ENCODE measurements at places on chromosomes 12 and 14.

- no peak for DNase-seq
Measured at GRCh38 chr12:132834181-132834711, 5.6 kb upstream of the GOLGA3 start.

DNA sequence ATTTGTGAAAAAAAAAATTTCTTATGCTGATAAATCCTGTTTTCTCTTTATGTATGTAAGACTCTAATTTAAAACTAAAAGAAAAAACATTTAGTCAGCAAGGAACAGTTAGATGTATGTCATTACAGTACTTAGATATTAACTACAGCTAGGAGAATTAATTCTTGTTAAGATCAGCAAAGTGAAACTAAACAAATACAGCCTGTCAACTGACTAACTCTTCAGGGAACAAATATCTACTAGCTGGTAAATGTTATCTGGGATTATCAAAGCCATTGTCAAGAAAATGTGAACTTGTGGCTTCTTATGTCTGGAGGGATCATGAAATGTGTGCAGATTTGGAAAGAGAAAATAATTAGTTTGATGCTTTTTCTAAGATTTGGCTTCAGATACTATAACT is 27.5 kb downstream of the MGAT4C start:
- DNase-seq, result no peak

DNA sequence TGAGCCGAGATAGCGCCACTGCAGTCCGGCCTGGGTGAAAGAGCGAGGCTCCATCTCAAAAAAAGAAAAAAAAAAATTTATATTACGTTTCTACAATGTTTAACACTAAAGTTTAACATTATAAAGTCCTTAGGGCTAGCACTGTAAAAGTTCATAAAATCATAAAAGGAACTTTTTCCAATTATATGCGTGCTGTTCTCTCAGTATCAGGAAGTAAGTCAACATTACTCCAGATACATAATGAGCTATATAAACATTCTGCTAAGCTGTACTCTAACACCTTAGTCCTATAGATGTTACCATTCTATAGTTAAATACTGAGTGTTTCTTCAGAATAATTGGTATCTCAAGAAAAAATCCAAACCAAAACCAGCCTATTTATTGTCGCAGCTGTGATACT is 32.6 kb downstream of the SLC41A2 start:
- no peak for DNase-seq

GRCh38 chr14:72836085-72836484 is 57.8 kb downstream of the DPF3 start:
- no peak for DNase-seq

DNA sequence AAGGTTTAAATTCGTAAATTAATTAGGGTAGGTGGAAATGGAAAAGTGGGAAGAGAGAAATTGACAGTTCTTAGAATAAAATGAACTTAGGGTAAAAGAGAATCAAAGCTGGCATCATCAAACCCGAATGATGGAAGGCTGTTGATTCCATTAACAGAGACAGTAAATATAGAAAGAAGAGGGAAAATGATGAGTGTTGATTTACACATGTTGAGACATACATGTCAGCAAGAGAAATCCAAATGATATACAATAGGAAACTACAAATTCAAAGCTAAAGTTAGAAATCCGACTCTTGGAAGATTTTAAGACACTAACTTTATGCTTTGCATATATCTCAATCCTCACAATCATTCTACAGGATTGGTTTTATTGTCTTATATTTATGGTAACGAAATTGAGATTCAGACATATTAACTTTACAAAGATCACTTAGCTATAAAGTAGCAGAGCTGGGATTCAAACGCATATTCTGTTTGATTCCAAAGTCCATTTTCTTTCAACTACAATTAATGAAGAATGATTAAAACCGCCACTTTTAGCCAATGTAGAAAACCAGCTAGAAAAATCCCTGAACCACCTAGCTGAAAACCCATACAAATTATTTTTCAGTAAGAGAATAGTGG is 30.2 kb downstream of the LIMA1 start:
- no peak for DNase-seq

DNA sequence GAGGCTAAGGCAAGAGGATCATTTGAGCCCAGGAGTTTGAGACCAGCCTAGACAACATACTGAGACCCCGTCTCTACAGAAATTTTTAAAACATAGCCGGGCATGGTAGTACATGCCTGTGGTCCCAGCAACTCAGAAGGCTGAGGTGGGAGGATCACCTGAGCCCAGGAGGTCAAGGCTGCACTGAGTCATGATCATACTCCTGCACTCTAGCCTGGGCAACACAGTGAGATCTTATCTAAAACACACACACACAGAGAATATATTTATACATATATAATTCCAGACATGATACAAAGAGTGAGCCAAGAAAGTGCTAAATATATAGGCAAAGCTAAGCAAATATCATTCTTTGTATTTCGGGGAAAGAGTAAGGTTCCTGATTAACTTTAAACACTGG is 9.4 kb downstream of the ZFC3H1 start:
- DNase-seq, result no peak

DNA sequence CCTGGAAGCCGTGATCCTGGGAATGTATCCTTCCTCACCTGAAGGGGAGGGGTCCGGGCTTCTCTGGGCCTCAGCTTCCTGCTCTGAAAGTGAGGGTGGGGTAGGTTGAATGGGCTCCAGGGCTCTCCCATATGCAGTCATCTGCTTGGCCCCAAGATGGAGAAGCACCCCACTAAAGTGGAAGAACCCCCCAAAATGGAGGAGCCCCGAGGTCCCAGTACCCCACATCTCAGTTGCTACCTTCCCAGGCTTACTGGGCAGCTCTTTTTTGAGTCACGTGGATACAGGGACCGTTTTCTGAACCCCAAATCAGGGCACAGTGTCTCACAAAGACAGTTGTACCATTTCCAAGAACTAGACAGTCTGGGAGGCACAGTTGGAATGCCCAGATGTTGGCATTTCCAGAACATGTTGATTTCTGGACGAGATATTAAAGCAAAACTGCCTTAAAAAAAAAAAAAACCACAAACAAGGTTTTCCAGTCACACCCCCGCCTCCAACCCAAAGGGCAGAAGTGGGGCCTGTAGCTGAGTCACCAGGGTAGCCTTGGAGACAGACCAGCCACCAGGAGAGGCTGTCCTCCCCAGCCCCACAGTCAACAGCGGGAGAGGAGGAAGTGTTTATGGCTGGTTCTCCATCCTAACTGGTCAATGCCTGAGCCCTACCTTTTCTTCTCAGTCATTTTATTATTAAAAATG is 12.1 kb downstream of the VASH1 start:
- no peak for DNase-seq

DNA sequence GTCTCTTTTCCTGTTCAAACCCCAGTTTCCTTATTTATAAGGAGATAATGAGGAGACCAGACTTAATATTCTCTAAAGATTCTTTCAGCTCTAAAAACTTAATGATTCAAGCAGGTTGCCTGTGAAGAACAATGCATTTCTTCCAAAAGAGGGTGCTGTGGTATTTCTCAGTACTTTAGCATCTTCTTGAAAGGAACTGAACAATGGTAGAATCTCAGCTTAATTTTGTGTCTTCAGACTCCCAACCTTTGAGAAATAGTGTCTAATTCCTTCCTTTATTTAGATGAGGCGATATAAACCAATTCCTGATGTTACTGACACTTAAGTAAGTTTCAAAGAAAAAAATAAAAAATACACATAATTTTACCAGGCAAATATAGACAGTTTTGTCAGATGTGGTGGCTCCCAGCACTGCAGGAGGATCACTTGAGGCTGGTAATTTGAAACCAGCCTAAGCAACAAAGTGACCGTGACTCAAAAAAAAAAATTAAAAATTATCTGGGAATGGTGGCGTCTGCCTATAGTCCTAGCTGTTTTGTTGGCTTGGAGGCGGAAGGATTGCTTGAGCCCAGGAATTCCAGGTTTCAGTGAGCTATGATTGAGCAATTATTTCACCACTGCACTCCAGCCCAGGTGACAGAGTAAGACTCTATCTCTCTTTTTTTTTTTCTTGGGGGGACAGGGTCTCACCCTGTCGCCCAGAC is 76.9 kb upstream of the PSMA6 start:
- no peak for DNase-seq

- no peak for DNase-seq
Measured at GRCh38 chr14:105889666-105890473, 363.5 kb downstream of the TMEM121 start.

- no peak for DNase-seq
Measured at GRCh38 chr12:117231750-117232149, 41.5 kb upstream of the FBXO21 start.

DNA sequence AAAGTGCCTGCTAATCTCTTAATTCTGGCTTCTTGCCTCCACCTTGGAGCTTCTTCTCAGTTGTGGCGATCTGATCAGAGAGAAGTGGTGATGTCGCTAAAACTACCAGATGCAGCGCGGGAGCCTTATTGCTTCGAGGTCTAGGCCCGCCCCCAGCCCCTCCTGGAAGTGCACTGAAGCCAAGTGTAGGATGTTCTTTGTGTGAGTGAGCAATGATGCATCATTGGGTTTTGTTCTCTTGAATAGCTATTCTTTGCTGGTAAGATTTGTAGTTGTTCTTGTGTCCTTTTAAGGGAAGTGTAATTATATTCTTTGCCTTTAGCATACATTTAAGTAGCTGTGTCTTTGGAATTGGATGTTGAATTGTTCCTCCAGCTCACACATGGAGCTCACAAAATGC is 35.8 kb downstream of the MTHFD1 start:
- DNase-seq, result no peak

DNA sequence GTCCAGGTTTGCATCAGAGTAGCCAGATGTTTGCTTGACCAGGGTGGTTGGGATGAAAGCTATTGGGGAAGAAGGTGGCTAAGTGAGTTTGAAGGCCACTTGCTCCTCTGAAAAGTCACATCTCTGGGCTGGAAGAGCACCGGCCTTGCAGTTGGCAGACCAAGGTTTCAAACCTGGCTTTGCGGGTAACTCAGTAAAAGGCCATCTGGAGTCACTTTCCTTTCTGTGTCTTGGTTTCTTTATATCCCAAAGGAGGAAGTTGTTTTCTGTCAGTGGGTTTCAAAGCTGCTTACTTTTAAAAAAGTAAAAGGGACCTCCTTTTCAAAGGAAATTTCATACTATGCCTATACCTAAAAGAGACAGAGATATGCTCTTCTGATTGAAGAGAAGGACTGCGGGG is 26.2 kb upstream of the CMA1 start:
- DNase-seq, result no peak

- no peak for DNase-seq
Measured at GRCh38 chr12:130983328-130984017, 29.8 kb downstream of the ADGRD1 start.

- DNase-seq, result no peak
Measured at GRCh38 chr12:27332714-27333402, at the start of gene BMAL2. Gene BMAL2 (plus strand): TSS chr12:27332836. CDS start chr12:27333073, 237 bp downstream.

GRCh38 chr14:86570371-86570770 is 1040.4 kb downstream of the FLRT2 start:
- DNase-seq, result no peak

DNA sequence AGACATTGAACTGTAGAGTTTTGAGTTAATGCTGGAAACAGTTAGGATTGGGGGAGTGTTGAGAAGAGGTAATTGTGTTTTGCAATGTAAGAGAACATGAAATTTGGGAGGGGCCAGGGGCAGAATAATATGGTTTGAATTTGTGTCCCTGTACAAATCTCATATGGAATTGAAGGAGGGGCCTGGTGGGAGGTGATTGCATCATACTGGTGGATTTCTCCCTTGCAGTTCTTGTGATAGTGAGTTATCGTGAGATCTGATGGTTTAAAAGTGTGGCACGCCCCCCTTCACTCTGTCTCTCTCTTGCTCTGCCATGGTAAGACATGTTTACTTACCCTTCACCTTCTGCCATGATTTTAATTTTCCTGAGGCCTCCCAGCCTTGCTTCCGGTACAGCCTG is 876.0 kb upstream of the FBXO33 start:
- no peak for DNase-seq

DNA sequence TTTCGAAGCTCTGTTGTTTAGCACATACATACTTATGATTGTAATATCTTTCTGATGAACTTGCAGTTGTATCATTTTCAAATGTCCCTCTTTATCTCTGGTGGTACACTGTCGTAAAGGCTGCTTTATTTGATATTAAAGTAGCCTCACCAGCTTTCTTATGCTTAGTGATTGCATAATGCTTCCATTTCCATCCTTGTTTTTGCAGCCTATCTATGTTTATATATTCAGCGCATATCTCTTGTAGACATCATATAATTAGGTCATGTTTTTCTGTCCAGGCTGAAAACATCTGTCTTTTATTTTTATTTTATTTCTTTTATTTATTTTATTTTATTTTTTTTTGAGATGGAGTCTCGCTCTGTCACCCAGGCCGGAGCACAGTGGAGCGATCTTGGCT is 34.6 kb downstream of the ACAD10 start:
- no peak for DNase-seq

- no peak for DNase-seq
Measured at GRCh38 chr14:63383776-63384367, 65.1 kb upstream of the GPHB5 start.

- DNase-seq, result no peak
Measured at GRCh38 chr14:92756446-92756845, 8.0 kb upstream of the LGMN start.

- no peak for DNase-seq
Measured at GRCh38 chr12:78146365-78146772, 315.7 kb downstream of the NAV3 start.

DNA sequence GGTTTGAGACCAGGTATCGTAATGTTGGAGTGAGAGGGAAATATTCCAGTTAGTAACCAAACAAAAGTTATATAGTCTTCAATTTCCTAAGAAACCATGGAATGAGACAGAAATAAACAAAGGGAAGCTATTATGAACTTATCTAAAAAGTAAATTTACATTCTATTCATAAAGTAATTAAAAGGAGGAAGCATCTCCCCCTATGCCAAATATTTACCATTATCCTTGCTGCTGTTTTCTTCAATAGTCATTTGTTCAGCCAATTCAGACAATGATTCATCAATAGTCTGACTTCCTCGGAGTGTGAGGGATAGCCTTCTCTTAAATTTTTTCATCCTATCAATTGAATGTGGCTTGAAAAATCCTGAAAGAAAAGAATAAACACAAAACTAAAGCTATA is 65.7 kb downstream of the CDK17 start:
- no peak for DNase-seq

DNA sequence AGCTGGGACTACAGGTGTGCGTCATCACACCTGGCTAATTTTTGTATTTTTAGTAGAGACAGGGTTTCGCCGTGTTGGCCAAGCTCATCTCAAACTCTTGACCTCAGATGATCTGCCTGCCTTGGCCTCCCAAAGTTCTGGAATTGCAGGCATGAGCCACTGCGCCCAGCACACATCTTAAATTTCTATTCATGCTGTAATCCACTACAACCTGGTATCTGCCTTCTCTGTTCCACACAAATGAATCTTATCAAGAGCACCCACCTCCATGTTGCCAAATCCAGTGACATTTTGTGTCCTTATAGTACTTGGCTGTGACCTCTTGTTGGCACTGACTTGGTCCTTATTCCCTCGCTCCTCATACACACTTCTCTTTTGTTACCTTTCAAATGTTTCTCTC is 5.8 kb upstream of the BICD1 start:
- DNase-seq, result no peak

DNA sequence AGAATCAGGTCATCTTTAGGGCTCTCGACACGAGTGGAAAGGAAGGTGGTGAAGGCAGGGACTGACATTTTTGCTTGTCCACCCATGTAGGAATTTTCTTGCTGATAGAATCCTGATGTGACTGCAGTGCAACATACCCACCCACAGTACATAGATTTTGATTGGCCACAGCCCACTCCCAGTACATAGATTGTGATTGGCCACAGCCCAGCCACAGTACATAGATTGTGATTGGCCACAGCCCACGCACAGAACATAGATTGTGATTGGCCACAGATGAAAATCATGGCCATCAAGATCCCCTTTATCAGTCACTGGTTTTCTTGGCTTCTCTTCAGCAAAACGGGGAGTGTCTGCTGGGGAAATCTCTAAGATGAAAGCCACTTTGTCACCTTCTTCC is 1041.5 kb downstream of the AACS start:
- DNase-seq, result no peak

Data from keratinocyte (primary cell).